ENCODE measurements at places on chromosomes 16 and 17.

GRCh38 chr16:10938321-10938720 is 3.9 kb downstream of the DEXI start:
- DNase-seq: no peak

GRCh38 chr17:79925242-79925957 is 86.2 kb upstream of the CBX4 start:
- DNase-seq: no peak

GRCh38 chr16:27498916-27499658 is 50.6 kb downstream of the GTF3C1 start:
- DNase-seq: no peak

- DNase-seq: no peak
Measured at GRCh38 chr16:52123061-52123839, 423.7 kb downstream of the TOX3 start.

- DNase-seq: no peak
Measured at GRCh38 chr17:51741458-51741857, 417.1 kb downstream of the CA10 start.

GRCh38 chr16:85246973-85247372 is 134.7 kb upstream of the CIBAR2 start:
- no peak for DNase-seq

DNA sequence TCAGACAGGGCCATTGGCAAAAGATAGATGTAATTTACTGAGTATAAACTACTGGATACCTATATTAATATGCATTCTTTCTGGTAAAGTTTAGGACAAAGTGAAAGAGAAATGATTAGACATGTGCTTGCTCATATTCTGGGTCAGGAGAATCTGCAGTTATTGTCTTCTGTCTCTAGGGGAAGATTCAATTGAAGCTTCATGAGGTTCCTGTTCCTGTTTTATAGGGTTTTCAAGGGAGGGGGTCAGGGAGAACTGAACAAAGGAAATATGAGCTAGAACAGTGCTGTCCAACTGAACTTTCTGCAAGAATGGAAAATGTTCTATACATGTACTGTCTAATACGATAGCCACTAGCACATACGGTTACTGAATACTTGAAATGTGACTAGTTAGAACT is 59.3 kb upstream of the CORO6 start:
- DNase-seq: no peak

DNA sequence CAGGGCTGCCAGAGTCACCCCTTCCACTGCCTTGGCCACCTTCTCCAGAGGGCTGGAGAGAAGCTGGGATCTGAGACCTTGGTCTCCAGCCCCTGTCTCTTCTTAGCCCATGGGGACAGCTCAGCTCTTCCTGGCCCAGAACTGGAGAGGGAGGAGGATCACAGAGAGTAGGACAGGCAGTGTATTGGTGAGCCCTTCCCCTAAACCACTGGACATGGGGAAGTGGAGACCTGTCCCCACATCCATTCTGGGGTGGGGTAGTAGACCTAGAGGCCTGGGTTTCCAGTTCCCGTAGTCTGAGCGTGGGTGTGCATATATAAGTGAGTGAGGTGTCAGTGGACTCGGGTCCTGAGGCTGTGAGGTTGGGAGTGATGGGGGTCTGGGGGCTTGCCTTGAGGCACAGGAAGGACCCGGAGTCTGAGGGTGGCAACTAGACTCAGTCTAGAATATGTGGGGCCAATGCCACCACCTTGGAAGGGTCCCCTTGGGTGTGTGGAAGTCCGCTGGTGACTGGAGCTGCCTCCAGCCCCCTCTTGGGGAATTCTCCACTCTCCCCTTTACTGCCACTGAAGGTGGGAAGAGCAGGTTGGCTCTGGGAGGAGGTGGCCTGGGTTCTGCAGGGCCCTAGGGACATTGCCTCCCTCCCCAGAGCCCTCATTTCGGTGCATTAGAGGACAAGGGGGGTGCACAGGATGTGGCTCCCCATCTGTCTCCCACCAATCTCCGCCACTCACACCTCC is 19.9 kb downstream of the GJD3 start:
- no peak for DNase-seq

DNA sequence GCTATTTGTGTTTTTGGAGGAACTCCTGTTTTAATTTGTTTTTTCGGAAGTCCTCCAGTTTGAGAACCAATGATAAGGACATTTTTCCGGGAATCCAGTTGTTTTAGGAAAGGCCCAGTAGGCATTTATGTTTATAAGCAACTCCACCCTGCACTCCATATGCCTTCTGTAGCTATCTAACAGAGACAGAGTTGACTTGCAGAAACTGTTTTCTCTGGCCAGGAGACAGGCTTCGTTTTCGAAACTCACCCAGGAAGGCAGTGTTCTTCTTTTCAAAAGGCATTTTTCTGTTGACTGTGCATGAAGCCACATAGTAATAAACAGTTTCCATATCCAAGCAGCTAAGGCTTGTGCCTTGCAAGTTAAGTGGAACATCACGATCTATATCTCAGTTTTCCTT is 587.1 kb downstream of the WWOX start:
- DNase-seq: no peak

DNA sequence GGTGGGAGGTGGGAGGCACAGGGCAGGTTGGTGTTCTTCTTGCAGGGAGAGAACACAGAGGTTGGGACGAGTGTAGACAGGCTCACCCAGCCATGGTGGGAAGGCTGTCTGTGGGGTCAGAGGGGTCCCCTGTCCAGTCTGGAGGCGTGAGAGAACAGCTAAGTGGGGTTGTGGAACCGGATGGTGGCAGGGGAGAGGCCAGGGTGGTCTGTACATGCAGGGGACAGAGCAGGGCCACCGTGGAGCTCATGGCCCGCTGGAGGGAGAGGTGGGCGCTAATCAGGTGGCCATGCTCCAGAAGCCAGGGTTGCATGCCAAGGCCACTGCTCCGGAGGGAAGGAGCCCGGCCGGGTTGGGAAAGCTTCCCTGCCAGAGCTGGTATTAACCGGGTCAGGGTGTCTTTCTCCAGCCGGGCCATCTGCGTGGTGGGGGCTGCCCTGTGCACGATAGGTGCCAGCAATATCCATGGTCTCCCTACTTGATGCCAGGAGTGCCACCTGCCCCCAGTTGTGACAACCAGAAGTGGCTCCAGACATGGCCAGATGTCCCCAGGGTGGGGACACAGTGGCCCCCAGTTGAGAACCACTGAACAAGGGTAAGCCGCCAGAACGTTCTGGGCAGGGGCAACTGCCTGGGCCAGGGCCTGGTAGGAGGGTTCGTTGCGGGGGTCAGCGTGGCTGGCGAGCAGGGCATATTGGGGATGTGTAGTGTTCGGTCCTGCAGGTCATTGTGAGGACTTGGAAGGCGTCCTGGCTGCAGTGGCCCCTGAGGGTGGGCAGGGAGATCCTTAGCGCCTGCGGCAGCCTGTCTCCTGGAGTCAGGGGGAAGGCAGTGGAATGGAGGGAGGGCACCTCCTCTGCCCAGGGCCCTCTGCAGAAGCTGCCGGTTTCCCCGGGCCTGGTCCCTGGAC is 5.1 kb downstream of the SNN start:
- DNase-seq: no peak

DNA sequence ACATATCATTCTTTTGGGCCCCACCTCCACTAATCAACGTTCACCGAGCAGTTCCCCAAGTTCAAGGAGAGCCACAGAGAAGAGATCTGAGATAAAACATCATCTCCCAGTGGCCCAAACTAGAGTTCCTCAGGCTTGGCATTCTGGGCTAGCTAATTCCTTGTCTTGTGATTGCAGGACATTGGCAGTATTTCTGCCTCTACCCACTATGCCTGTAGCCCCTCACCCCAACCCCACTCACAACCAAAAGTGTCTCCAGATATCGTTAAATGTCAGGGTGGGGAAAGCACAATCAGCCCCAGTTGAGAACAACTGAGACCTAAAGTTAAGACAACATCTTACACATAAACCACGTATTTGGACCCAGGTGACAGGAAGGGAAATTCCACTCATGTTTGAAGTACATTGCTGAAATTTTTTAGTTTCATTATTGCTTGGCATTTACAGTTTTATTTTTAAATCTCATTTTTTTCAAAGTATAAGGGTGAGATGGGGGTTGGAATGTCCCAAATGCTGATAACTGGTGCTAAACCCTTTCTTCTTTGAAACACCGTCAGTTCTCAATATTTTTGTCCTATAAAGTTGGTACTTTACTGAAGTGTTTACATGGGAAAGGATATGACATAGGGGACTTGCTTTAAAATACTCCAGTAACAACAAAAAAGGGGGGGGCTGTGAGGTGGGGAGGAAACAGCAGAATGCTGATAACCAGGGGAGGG is 13.6 kb downstream of the ZC3H7A start:
- peak; percentile 9 for DNase-seq

- DNase-seq: no peak
Measured at GRCh38 chr17:10751563-10751962, 21.7 kb upstream of the TMEM220 start.

DNA sequence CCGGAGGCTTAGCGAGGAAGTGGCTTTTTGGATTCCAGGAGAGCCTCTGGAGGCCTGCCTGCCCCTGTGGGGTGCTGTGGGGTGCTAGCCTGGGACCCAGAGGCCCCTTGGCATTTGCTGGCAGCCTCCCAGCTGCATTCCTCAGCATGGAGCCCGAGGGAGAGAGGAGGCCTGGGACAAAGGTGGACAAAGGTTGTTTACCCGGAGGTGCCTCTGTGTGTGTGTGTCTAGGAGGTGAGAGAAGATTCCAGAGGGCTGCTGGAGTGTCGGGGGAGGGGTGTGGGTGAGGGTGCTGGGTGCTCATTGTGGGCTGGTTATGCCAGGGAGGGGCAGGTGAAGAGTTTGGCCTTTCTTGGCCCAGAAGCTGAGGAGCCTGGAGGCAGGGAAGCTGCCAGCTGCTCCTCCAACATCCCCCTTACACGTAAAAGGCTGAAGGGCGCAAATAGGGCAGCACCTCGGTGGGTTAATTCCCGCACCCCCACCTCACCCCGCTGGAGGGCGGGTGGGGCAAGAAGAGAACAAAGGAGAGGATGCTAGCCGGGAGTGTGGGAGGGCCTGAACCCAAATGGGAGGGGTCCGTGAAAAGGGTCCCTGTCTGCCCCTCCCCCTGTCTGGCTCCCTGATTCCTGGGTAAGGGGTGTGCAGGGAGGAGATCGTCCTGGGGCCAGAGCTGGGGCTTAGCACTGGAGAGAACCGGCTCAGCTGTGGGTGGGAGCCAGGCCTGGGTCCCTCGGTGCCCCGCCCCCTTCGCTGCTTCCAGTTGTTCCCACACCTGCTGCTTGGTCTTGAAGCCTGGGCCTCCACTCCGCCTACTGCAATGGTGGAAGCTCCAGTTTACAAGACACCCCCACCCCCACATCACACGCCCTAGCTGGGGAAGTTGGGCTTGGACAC is 9.9 kb downstream of the HEXIM2 start:
- DNase-seq: peak; percentile 19

- no peak for DNase-seq
Measured at GRCh38 chr17:62179525-62180161, 114.6 kb upstream of the MED13 start.

- DNase-seq: no peak
Measured at GRCh38 chr16:19443659-19444058, 26.0 kb downstream of the TMC5 start.

GRCh38 chr17:82228842-82229697 is at the start of gene SLC16A3:
TSS of gene SLC16A3 (plus strand) at chr17:82229042. CDS start at chr17:82236009, 6,967 bp downstream.
- DNase-seq: peak; percentile 21

DNA sequence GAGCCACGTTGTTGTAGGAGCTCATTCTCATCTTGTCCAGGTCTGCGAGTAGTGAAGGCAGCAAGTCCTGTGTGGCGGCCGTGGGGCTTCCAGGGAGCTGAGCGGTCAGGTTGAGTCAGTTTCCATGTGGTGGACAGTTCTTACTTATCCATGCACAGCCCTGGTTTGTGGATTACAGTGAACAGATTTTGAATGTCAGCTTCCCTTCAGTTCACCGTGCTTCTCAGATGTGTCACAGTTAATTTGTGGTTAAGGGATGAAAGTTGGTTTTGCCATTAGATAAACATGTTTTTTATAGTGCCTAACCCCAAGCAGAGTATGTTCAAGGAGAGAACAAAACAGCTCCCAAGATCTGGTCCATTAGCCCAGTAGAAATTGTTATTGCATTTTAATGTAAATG is 103.1 kb downstream of the RPTOR start:
- no peak for DNase-seq

- DNase-seq: no peak
Measured at GRCh38 chr16:83906683-83907082, 7.8 kb downstream of the MLYCD start.

- DNase-seq: no peak
Measured at GRCh38 chr16:86566601-86566965, at the start of gene FOXC2. TSS of gene FOXC2 (plus strand) at chr16:86566829. CDS start at chr16:86567336, 507 bp downstream.

DNA sequence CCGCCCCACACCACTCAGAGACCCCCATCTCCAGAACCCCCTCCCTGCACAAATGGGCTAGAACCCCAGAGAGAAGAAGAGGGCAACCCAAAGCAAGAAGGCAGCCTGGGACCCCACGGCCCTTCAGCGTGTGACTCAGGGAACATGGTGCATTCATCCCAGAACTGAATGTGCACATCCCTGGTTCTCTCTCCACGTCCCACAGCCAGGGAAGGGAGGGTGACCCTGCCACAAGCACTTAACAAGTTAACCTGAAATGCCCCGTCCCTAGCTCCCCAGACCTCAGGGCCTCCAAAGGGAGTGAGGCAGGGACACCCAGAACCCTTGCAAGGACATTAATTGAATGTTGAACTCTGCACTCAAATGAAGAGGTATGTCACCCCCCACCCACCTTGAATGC is 202.5 kb upstream of the TNRC6C start:
- no peak for DNase-seq

DNA sequence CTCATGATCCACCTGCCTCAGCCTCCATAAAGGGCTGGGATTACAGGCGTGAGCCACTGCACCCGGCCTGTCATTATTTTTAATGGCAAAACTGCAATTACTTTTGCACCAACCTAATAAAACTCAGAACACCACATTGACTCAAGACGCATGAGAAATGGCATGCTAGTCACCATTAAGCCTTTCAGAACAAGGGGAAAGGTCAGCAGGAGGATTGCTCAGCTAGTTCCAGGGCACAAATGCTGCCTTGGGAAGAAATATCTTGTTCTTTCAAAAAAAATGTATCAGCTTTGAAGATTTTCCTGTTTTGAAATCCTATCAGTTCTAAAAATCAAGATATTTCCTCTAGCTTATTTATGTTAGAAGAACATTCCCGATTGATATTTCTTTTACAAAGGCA is 32.4 kb upstream of the CDYL2 start:
- no peak for DNase-seq

- no peak for DNase-seq
Measured at GRCh38 chr17:3914312-3914670, 2.0 kb downstream of the P2RX1 start.

- DNase-seq: no peak
Measured at GRCh38 chr16:89307421-89307805, 89.9 kb downstream of the ZNF778 start.

DNA sequence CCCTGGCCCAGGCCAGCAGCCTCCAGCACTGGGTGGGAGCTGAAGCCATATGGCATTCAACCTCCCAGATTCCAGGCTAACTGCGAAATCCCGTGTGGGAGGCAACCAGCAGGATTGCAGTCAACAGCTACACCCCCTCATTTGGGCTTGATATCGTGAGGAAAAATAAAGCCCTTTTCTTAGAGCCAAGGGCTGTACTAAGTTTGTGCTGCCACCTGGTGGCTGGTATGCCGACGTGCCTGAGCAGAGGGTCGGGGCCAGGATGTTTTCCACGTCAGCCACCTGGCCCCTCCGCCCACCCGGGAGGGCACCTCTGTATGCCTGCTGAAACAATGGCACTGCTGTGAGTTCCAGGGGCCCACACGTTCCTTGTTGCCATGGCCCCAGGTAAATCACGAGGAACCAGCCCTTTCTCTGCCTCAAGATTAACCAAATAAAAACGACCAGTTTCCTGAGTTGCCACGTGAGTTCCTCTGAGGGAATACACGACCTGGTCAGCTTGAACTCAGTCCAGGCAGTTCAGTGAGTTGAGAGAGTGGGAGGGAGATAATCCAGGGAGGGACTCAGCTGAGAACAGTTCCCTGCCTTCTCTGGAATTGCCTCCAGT is 9.0 kb downstream of the TMEM98 start:
- peak; percentile 7 for DNase-seq

- peak; percentile 71 for DNase-seq
Measured at GRCh38 chr17:17387498-17388362, 84.6 kb downstream of the NT5M start.

Measured in DMS153 (cell line).